ENCODE measurements at places on chromosomes 6 and 20.
A peak's percentile ranks its signal among the peaks of the same experiment; 100 is the strongest.

DNA sequence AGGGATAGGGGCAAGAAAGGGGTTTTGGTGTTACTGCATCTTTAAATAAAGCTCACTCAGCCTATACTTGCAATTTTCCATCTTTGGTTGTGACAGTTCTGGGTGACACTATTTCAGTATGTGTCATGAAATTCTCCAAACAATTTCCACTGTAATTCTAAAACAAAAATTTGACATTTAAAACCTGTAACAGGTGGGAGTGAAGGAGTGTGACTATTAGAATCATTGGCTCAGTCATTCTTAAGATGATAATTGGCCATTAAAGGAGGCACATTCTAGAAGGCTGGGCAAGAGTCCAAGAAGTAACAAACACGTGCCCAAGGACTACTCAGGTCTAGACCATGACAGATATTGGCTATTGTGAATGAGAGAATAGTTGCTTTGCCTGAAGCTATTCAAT is 153.3 kb upstream of the ARG1 start:
- DNase-seq = no peak

GRCh38 chr6:12479881-12480280 is 189.7 kb downstream of the EDN1 start:
- no peak for DNase-seq

GRCh38 chr6:75808507-75808906 is 59.5 kb downstream of the MYO6 start:
- DNase-seq = no peak

DNA sequence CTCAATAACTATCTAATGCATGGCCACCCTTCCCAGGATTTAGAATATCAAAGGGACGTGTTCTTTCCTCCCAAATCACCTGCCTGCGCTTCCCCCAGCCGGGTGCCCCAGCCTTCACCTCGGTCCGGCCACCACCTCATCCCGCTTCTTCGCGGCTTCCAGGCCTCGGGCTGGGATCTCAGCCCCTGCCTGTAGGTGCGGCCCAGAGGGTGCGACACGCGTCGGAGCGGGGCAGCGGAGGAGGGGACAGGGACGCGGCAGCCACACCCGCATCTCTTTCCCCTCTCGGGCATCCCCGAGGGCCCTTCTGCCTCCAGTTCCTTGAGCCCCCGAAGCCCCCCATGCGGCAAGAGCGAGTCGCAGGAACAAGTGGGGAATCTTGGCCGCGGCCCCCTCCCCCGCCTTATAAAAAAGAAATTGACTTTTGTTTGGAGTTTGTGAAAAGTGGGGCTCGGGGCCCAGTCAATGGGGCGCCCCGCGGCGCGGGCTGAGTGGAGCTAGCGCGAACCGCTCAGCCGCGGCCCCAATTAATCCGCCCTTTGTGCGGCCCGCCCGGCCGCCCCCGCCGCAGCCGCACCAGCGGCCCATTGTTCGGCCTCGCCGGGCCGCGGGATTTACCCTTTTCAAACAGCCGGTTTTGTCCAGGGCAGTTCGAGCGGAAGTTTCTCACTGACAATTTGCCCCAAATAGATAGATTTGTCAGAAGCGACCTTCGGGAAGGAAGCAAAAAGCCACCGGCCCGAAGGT is 8.4 kb upstream of the NR2E1 start:
- no peak for DNase-seq

DNA sequence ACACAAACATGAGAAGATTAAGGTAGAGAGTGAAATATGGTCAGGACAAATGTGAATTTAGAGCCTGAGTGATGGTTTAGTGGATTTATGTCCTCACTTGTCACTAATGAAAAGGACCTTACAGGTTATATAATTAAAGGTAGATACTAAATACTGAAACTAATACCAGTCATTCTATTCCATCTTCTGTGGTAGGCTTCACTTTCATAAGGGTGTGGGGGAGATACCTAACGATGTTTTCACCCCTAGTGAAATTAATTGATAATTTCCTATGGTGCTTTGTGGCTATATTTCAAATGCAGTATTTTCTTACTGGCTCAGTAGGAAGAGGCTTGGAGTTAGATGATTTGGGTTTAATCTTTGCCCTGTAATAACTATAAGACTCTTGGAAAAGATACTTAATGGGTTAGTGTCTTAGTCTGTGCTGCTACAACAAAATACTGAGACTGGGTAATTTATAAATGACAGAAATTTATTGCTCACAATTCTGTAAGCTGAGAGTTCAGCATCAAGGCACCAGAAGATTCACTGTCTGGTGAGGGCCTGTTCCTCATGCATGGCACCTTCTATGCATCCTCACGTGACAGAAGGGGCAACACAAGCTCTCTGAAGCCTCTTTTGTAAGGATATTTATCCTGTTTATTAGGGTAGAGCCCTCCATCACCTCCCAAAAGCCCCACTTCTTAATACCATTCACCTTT is 21.3 kb downstream of the RNF217 start:
- DNase-seq = no peak

DNA sequence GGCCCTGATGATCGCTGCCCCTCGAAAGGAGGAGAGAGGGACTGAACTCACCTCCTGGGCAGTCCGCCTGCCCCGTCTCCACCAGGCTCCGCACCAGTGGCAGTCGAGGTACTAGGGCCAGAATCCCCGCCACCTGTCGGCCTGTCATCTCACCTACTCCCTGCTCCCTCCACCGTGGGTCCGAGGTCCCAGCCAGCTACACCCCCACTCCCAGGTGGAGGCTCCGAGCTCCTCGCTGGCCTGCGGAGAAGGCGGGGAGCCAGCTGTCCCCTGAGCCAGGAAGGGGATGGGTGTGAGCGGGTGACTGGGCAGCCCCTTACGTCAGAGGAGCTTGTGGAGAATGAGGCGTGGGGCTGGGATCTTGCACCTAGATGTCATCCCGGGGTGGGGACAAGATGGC is 1066.5 kb upstream of the MANEA start:
- DNase-seq = no peak

- DNase-seq = no peak
These were observed 374.3 kb downstream of the LMBRD1 start for GRCh38 chr6:69422475-69422874.

GRCh38 chr6:125067552-125067951 is 86.0 kb upstream of the TPD52L1 start:
- DNase-seq = no peak

DNA sequence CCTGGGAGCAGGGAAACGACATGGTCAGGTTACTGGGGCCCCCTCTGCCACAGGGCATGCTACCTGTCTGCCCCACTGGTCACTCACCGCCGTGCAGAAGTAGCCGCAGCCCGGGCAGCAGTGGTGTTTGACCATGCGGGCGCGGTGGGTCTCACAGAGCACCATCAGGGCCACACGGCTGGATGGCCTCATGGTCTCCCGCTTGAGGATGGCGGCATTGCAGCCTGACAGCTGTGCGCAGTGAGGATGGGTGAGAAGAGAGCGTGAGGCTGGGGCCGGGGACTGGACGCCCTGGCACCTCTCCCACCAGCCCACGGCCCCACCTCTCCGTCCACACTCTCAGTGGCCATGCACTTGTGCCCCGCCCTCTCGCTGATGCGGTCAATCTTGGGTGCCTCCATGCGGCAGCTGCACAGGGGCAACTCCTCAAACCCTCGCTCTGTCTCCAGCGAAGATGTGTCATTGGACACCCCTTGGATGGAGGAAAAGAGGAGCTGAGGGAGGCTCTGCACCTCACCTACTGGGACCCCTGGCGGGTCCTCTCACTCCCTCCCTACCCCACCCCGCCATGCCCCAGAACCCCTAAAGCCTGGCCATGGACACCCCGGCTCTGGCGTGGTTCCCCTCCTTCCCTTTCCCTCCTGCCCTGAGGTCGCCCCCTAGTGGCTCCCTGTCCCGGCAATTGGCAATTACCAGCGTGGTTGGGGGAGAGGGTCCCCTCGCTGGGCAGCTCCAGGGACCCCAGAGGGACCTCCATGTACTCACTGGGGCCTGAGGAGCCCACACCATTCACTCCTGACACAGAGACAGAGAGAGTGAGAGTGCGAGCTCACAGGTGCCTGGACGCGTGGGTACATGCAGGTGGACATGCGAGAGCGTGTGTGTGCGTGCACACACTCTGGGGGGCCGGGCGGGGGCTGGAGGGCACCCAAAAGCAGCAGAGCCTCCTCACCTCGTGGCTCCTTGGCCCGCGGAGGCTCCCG is 8.9 kb downstream of the EHMT2 start:
- DNase-seq = peak; percentile 61

GRCh38 chr6:43368259-43369160 is 937 bp downstream of the ZNF318 start:
- no peak for DNase-seq

DNA sequence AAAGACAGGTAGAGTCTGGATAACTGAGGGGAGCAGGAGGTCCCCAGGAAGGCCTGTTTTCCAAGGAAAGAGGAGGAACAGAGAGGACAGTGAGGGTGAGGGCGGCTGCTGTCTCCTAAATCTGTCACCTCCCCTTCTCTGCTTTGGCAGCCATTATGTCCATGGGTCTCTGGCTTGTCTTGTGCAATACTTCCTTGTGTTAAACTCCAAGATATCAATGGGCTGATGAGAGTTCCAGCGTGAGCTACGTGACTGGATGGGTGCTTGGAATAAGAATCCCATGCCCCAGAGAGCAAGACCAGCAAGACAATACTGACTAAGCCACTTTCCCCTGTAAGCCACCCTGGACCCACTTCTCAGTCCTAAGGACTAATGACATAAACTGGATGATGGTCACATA is 26.3 kb upstream of the DNAAF9 start:
- no peak for DNase-seq

DNA sequence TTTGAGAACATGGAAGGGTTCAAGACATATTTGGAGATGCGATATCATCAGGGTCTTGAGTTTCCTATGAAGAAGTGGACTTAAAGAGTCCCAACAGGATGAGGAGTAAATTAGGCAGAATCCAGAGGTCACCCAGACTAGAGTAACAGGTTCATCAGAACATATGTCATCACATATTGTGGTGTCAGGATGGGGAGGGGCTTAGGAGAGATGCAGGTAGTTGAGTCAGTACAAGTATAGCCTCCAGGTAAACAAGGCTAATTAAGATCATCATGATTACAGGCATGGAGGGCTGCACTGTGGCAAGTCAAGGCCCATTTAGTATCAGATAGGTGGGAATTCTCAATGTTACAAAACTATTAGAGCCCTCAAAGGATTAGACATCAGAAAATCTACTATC is 90.1 kb upstream of the PAK5 start:
- DNase-seq = no peak

GRCh38 chr6:138580801-138581200 is 81.5 kb upstream of the NHSL1 start:
- DNase-seq = no peak

DNA sequence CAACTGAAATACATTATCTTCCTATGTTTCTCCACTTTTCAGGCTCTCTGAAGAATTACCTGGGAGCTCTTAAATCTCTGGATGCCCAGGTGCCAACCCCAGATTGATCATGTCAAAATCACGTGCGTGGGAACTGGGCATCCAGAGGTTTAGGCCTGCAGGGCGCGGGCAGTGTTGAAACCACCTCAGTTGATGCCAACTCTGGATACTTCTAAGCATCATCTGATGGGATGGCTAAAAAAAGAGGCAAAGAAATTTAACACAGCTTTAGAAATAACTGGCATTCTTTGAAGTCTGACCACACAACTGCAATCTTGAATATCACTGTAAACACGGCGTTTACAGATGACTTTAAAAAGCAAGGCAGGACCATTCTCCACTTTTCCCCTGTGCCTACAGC is 41.9 kb downstream of the PTGIS start:
- no peak for DNase-seq

DNA sequence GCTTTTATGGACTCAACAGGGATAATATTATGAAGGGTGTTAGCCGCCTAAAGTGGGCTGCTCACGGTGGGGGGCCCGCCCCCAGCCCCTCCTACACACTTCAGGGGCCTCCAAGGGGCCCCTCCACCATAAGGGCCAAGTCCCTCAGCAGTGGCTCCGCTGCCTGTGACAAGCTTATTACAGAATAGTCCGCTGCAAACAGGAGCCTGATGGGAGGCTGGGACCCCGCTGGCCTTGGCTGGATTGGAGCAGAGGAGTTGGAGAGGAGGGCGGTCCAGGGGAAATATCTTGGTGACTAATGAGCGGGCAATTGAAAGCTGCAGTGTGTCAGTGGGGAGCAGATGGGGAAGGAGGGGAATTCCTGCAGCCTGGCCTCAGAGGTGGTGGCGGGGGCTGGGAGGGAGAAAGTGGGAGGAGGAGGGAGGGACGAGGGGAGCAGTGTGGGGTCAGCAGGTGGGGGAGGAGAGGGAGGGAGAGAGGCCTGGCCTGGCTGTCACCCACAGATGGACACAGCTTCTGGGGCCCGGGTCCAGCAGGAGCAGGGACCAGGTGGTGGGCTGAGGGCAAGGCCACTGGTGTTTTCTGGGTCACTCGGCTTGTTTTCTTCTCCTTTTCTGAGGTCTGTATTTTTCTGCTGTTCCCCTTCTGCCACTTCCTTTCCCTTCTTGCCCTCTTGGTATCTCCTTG is 57.6 kb upstream of the FOXP4 start:
- no peak for DNase-seq

- no peak for DNase-seq
These were observed 427.3 kb upstream of the CITED2 start for GRCh38 chr6:139801571-139802321.

DNA sequence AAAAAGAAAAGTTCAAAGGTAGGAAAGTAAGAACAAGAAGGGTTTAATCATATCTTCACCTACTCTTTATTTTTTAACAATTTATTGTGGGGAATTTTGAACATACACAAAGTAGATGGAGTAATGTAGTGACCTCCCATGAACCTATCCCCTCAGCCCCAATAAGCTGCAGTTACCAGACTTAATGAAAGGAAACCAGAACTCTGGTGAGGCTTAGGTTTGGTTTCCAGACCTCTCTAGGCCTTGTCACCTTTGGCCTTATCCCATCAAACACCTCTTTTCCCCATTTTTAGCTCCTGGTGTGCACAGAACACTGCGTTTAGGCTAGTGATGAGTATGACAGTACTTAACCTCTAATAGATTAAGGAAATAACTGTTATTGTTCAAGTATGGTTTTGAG is 42.0 kb downstream of the CBFA2T2 start:
- no peak for DNase-seq

- DNase-seq = no peak
These were observed 24.1 kb upstream of the SALL4 start for GRCh38 chr20:51826372-51826771.

GRCh38 chr6:13358511-13358910 is 30.2 kb upstream of the TBC1D7 start:
- DNase-seq = no peak

DNA sequence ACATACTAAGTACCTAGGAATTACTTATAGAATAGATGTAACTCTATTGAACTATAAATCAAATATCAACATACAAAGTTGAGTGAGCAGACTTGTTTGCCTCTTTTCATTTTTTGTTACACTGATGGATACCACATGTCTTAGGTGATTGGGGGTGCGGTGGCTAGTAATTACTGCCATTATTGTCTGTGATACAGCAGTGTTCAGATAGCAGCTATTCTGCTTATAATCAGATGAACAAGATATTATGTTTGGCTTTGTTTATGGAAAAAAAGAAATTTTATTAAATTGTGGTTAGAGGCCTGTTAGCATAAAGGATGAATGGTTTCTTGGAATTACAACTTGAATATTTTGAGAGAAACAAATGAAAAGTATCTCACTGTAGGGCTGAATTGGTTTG is 55.9 kb downstream of the KCNQ5 start:
- DNase-seq = no peak
